ENCODE measurements at places on chromosomes 2 and 18. TPM values are rescaled to one million over a fixed set of nuclear protein-coding genes. Genes with fewer than 3 reads are reported as not detected.

RBKS gene
- total RNA-seq: 2.5 TPM

LMAN2L gene
- 38.9 TPM for total RNA-seq

CSRNP3 gene
- total RNA-seq: 3.0 TPM

G6PC2 gene
- total RNA-seq: not detected

GALNT5 gene
- 81.0 TPM for total RNA-seq

DTNA gene
- 17.5 TPM for total RNA-seq

OSR1 gene
- total RNA-seq: 19.5 TPM

CIB4 gene
- not detected for total RNA-seq

Data from smooth muscle cell of trachea (primary cell).